ENCODE measurements at places on chromosomes 1 and 21.

- DNase-seq, result no peak
These were observed 920 bp downstream of the MTHFR start for GRCh38 chr1:11804666-11805421.

DNA sequence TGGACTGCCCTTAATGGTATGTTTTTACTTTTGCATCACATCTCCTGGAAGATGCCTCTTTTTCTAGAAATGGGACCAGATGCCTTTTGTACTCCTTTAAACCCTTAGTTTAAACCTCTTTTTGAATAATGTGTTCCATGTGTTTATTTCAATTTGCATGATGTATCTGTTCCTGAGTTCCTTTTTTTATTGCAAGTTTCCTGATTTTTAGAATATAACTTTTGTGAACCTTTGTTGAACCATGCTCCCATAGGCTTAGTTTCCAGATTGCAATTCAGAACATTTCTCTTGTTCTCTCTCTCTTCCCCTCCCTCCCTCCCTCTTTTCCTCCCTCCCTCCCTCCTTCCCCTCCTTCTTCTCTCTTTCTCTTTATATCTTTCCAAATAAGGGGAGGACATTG lies 81.9 kb downstream of the RGL1 start:
- DNase-seq, result no peak

DNA sequence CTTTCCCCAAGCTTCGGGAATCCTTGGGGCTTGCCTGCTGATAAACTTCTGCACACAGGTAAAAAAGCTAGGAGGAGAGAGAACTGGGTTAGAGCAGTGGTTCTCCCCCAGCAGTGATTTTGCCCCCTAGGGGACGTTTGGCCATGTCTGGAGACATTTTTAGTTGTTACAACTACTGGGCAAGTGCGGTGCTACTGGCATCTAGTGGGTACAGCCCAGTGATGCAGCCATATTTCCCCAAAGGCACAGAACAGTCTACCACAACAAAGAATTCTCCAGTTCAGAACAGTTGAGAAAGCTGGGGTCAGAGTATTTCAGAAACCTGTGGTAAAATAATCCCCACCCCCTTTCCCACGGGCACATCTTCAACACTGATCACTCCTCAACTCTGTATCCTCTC lies 41.3 kb downstream of the LRRC71 start:
- DNase-seq, result no peak

DNA sequence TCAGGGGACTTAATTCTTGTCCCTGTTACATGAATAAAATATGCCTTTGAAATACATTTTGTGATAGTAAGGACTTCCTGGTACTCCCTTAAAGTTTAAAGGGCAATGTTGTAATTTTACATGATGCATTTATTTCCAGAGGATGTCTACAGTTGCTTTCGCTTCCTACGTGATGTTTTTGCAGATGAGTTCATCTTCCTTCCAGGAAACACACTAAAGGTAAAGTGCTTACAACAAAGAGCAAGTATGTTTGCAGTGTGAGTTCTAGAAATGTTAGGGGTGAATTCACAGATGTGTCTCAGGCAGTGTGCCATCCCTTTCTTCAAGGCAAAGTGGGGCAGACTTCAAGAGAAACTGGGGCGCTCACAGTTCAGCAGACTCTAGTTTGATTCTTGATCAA lies 31.2 kb downstream of the GNPAT start:
- no peak for DNase-seq

- no peak for DNase-seq
These were observed 218.7 kb downstream of the RERE start for GRCh38 chr1:8598783-8599182.
